Stimulated activated CD8-positive, alpha-beta memory T cell treated with anti-CD3 and anti-CD28 coated beads, Interleukin-2, amount 100 ng/mL, for 1 hour (primary cell): ENCODE measurements at places on chromosomes 1 and 21.

GRCh38 chr1:70671006-70671405 lies 259.9 kb downstream of the CTH start:
- DNase-seq, result no peak

- no peak for DNase-seq
These were observed 32.2 kb upstream of the FOXO6 start for GRCh38 chr1:41328780-41329640.

GRCh38 chr1:63945943-63946342 lies 172.1 kb downstream of the ROR1 start:
- DNase-seq, result no peak

- DNase-seq, result no peak
These were observed 56.6 kb downstream of the ZNF281 start for GRCh38 chr1:200353232-200353631.

- no peak for DNase-seq
These were observed 8.7 kb downstream of the CDCA8 start for GRCh38 chr1:37701051-37701450.

DNA sequence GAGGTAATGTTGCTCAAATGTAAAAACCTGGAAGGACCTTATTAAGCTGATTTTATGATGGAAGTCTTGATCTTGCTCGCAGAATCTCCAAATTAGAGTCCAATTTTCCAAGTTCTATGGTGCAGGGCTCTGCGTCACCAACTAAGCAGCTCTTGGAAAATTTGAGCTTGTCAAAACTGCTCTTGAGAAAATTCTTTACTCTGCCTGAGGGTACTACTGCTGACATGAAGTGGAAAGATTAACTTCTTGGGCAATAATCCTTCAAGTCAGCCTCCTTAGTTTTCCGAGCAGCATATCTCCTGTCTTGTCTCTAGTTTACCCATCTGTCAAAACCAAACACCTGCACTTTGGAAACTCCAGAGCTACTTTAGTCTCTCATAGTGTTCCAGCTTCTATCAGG lies 293.7 kb downstream of the KCTD3 start:
- no peak for DNase-seq

- no peak for DNase-seq
These were observed 27.7 kb upstream of the PTGFRN start for GRCh38 chr1:116881879-116882520.

- DNase-seq, result no peak
These were observed 27.0 kb downstream of the RAP1GAP start for GRCh38 chr1:21641967-21642739.

GRCh38 chr1:9651565-9652378 lies at the start of gene PIK3CD:
PIK3CD (plus strand) TSS chr1:9651731; CDS start chr1:9710456, 58,725 bp downstream.
- DNase-seq, result no peak

- no peak for DNase-seq
These were observed 72.1 kb downstream of the SYT2 start for GRCh38 chr1:202638019-202638700.

DNA sequence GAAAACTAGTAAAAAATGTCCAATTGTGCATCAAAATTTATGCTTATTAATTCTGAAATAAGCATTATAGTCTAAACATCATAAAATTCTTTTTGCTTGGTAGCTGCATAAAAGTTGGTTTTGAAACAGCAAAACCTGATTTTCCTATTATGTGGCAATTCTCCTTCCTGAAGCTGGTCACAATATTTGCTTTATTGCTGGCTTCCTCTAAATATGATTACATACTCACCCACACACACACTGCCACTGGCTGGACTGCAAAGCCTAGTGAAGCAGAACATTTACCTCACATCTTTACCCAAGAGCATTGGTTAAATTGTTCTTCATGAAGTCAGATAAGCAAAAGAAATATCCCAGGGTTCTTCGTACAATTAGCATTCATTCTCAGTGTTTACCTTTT lies 103.0 kb downstream of the NR5A2 start:
- no peak for DNase-seq

DNA sequence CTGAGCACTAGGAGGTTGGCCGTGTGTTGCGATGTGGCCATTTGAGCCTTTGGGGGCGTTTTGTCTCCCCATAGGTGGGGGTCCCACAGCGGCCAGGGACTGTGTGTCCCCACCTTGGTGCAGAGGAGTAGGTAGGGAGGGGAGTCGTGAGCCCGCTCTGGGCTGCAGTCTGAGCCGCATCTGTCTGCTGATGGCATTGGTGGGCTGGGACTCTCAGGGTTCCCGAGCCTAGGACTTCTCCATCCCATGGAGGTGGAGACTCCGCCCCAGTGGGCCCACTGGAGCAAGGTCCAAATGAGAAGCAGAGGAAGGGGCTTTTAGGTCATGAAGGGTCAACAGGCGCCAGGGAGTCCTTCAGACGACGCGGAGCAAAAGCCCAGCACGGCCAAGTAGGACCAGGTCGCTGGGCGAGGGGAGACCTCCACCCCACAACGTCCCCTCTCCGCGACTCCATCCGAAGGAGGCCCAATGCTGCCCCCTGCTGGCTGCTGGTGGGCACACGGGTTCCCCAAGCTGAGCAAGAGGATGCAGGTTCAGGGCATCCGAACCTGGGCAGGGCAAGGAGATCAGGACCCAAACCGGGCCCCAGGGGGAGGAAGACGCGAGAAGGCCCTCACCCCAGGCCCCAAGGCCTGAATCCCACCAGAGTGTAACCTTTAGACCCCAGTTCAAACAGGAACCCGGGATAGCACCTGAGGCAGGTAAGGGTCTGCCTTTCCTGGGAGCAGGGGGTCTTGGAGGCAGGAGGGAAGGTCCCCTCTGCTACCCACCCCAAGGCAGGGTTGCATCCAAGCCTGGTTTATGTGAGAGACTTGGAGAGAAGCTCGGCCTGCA lies 14.9 kb downstream of the TTC34 start:
- DNase-seq, result peak; percentile 59

DNA sequence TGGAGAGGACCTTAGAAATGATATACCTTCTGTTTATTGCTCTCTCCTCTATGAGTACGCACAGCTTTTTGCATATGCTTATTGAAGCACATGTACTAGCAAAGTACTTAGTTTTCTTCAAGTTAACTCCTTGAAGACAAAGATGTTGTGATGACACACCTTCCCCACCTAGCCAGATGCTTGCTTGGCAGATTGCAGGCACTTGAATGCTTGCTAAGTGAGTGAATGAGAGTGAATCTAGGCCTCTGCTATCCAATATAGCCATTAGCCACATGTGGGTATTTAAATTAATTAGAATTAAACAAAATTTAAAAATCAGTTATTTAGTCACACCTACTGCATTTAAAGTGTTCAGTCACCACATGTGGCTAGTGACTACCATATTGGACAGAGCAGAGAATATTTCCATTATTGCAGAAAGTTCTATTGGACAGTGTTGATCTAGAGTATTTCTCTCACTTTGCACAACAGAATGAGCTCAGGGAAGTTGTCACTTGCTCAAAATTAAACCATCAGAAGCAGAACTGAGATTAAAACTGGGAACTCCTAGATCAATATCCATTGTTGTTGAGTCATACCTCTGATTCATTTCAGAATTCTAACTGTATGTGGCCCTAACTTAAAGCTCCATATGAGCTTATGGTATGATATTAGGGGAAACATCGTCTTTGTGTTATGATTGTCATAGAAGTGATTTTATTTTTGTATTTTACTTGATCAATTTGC lies 8.6 kb upstream of the EEIG2 start:
- no peak for DNase-seq

DNA sequence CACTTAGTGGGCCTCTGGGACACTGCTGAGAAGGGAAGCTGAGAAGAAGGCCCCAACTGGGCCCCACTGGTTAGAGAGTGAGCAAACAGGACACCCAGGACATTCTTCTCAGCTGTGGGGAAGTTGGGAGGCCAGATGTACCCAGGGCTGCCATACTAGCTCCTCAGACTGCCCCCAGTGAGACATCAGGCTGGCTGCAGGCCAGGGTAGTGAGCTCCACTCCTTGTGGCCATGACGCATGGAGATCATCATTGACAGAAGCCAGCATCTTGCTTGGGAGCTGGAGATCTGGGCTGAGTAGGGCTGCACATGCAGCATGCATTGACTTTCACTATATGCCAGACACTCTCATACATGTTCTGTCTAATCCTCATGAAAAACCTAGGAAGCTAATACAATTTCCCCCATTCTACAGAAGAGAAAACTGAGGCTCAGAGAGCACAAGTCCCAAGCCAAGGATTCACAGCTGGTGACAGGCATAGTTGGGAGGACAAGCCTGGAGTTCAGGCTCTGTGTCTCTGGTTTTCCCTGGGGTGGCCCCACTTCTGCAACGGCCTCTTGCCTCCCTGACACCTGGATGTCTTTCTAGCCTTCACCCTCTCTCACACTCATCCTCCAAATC lies 24.1 kb upstream of the MYCL start:
- DNase-seq, result no peak

DNA sequence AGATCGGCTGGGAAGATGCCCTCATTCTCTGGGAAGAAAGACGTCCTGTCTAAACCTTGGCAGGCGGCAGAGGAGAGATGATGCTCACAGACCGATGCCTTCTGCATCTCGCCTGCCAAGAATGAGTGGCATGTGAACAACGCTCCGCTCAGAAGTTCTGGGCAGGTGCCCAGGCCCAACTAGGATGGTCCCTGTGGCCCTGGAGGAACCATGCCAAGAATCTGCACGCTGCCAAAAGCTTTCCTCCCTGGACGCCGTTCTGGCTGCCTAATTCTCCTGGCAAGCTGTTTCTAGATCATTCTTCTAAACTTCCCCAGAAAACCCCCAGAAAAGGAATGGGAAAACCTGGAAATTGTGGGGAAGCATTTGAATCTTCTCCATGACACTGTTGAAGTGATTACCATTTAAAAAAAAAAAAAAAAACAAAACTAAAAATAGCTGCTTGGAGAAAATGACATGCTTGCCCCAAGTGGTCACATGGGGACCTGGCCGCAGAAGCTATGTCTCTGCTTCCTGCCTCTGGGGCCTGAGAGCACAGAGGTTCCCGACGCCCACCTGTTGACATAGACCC lies 440.9 kb downstream of the PRDM2 start:
- DNase-seq, result no peak

- DNase-seq, result peak; percentile 74
These were observed 4.4 kb upstream of the LGR6 start for GRCh38 chr1:202189001-202189790.

DNA sequence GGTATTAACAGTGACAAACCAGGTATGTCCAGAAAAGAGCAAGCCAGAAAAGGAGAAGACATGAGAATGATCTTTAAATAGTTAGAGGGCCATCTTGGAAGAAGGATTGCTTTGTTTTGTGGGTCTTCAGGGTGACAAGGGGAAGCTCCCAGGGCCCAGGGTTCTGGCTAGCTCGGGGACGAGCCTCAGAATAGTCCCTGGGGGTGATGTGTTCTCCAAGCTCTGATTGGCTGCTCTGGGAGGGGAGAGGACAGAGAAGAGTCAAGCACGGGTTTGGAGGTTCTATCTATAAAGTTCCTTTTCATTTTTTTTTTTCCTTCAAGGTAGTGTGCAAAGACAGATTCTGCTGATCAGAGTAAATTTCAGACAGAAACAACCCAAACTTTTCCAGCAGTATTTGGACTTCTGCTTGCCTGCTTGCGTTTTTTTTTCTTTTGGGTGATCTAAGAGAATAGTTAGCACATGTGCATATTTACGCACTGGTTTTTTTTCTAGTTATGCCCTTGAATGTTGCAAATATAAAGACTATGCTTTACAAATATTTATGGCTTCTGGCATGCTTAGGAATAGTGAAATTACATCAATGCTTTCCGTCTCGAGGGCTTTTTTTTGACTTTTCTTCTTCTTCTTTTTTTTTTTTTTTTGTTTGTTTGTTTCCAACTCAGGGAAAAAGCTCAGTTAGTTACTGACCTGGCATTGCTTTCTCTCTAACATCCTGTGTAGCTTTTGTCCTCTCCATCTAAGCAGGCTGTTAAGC lies 59.7 kb downstream of the ROR1 start:
- no peak for DNase-seq

- DNase-seq, result no peak
These were observed 3.9 kb downstream of the PGD start for GRCh38 chr1:10402729-10403274.

GRCh38 chr21:34185026-34185750 lies 111.8 kb downstream of the MRPS6 start:
- DNase-seq, result no peak

GRCh38 chr1:109354929-109355328 lies 42.8 kb downstream of the SORT1 start:
- no peak for DNase-seq

GRCh38 chr21:44437696-44438431 lies 17.4 kb upstream of the LRRC3 start:
- DNase-seq, result no peak

DNA sequence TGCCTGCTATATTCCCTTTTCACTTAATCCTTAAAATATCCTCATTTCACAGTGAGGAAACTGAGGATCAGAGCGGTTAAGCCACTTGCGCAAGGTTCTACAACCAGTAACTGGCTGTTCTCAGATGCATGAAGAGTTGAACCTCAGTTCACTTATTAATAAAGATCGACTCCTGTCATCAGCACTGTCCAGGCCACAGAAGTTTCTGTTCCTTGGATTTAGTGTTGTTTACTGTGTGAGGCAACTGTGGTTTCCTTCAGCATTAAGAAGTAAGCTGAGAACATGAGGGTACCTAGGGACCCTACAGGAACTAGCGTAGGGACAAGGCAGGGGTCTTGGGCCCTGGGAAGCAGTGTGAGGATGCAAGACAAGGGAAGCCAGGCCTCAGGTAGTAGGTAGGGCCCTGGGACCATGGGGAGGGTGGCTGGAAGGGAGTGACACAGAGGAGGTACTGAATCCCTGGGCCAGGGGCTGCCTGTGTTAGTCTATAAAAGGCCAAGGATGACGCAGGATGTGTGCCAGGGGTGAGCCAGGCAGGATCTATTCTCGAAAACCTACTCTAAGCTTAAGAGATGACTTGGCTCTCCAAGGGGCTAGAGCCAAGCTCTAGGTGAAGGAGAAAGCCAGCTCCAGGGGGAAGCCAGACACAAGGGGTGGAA lies 181.2 kb upstream of the CSF3R start:
- no peak for DNase-seq

DNA sequence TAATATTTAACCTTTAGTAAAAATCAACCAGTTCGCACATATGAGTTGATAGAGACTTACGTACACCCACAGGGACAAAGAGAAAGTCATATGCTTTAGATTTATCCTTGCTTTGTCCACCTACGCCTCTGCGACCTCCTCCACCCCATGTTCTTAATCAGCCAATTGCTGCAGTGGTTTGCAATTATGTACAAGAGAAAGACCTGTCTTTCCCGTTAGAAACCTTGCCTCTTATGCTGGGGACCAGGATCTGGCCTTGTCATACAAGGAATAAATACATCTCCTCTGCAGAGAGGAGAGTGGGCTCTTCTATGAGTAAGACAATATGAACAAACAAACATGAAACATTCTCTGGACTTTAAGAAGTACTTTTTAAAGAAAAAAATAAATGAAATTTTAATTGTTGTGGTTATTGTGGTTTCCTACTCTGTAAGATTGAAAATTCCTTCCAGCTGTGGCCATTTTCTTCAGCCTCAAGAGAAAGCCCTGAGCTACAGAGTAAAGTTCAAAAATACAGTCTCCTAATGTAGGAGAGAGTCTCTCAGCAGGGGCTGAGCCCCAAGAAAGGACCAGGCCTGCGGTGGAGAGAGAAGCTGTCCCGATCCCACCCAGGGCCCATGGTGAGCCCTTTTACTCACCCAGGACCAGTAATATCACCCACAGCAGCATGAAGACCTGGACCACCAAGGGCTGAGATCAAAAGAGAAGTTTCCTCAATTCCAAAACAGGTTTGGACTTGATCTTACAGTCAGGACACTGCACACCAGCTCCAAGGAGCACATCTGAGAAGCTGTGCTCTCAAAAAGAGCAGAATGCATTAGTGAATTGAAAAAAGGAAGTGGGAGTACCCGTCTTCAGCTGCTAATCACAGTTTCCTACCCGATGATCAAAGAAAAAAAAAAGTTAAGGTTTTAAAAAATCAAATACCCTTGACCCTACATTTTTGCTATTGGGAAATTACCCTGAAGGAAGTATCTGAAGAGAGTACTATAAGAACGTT lies at the start of gene FCRL5:
FCRL5 (minus strand) TSS at position 822 of the 1,000 bp plus-strand sequence; CDS start at position 669, 153 bp downstream.
- DNase-seq, result no peak

- no peak for DNase-seq
These were observed 23.6 kb upstream of the NEK2 start for GRCh38 chr1:211699059-211699458.
